ENCODE measurements at places on chromosomes 2 and 18. TPM values are rescaled to one million over a fixed set of nuclear protein-coding genes. Genes with fewer than 3 reads are reported as not detected.

The IL37 gene
- not detected for total RNA-seq

The ZAP70 gene
- 1.3 TPM for total RNA-seq

The EPB41L3 gene
- total RNA-seq, result 249 TPM

- DNase-seq, result no peak
Observed at GRCh38 chr2:141380008-141380979, 750.5 kb downstream of the LRP1B start.

The UGT1A8 gene
- not detected for total RNA-seq

DNA sequence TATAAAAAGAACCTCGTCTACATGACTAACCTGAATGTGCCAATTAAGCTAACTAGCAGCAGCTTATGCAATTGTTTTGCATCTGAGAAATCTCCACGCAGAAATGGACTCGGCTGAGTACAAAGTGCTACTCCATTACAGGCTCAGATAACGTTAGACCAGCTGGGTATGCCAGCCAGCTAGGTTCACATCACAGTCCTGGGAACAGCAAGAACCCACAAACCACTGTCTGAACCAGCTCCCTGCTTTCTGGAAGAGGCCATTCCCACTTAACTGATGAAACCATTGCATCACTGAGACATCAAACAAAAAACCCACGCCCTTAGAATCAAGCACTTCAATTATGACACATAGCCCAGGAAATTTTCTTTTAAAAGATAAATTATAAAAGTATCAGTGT, 202.7 kb downstream of the CYRIA start:
- DNase-seq, result no peak

DNA sequence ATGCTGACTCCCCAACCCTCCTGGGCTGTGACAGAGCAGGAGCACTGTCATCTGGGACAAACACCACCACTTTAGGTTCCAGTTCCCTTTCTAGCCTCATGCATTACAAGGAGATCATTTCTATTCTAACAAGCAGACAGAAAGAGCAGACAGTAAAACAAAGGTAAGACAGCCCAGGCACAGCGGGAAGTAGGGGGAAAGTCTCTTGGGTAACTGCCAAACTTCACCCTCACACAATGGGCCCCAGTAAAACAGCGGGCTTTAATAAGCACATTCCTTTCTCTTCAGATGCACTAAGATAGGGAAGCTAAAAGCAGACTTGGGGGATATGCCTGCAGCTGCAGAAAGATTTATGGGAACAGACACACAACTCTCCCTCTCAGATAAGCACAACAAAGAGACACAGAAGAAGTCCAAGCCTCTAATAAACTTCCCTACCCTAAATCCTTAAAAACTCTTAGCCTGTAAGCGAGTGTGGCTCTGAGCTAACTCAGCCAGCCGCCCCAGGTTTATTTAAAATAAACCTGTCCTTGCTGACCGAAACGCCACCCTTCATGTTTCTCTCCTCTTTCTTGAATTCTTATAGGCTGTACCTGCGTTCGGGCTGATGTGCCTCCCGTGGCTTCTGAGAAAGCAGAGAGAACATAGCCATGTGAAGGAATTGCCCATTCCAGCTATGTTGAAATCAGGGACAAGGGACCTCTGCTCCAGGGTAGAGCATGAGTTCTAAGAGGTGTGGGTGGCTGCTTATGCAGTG, 726.8 kb upstream of the DDX18 start:
- no peak for DNase-seq

GRCh38 chr18:75478996-75479880, 51.7 kb upstream of the SMIM21 start:
- DNase-seq, result no peak

GRCh38 chr2:232526372-232526941, 497 bp downstream of the CHRND start:
- DNase-seq, result no peak

DNA sequence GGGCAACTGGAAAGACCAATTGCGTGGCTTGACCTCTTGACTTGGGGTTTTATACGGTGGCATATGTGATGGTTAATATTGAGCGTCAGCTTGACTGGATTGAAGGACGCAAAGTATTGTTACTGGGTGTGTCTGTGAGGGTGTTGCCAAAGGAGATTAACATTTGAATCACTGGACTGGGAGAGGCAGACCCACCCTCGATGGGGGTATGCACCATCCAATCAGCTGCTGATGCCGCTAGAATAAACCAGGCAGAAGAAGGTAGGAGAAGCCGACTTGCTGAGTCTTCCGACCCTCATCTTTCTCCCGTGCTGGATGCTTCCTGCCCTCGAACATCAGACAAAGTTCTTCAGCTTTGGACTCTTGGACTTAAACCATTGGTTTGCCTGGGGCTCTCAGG, 34.2 kb upstream of the YPEL5 start:
- no peak for DNase-seq

- no peak for DNase-seq
Observed at GRCh38 chr2:12579018-12579417, 137.7 kb upstream of the TRIB2 start.

GRCh38 chr2:51263951-51264350, 232.0 kb upstream of the NRXN1 start:
- DNase-seq, result no peak

DNA sequence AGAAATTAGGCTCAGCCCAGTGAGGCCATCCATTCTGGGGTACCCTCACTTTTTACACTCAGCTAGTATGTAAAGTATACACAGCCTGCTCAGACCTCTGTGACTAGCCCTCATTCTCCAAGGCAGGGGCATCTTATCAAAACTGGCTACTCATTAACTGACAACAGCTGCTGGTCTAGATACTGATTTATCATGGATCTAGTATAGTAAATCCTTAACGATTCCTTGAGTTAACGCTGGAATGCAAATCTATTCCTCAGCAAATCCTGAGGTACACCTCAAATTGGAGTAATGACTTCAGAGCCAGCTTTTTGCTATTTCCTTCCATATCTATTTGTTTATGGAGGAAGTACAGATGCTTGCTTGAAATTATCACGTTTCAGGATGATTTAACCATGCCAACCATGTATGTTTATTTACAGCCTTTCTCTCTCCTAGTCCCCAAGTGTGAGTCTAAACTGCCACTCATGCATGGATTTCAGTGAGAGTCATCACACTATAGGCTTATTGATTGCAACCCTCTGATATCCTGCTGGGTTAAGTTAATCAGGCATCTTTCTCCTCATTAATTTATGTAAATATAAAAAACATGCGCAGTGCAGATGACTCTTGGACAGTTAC, 70.2 kb upstream of the DOK6 start:
- no peak for DNase-seq

GRCh38 chr2:2660789-2661355, 329.8 kb upstream of the MYT1L start:
- DNase-seq, result peak; percentile 71

GRCh38 chr2:119222863-119223520, 642 bp upstream of the STEAP3 start:
- no peak for DNase-seq

The UGT1A7 gene
- total RNA-seq, result 0.80 TPM

DNA sequence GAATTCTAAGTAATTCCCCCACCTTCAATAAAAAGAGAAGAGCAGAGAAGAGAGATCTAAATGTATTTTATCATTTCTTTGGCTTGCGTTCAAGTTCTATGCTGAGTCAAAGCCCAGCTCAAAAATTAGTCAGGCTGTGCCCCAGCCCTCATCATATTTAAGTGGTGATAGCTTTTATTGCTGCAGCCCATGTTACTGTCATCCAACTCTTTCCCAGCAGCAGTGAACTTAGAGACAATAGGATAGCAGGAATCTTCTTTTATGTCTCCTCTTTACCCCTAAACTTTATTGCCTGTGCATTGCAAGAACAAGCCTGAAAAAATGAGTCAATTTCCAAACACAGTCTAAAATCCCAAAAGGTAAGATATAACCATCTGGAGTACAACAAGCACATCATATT, 1599.3 kb upstream of the PIK3C3 start:
- DNase-seq, result no peak

GRCh38 chr2:27370816-27371620, 602 bp downstream of the SNX17 start:
- no peak for DNase-seq

The RNMT gene
- 23.2 TPM for total RNA-seq

GRCh38 chr2:211049321-211050018, 493.1 kb downstream of the CPS1 start:
- no peak for DNase-seq

- peak; percentile 98 for DNase-seq
Observed at GRCh38 chr2:186485871-186486650, at the start of gene ZC3H15. Gene ZC3H15 (plus strand): TSS chr2:186486260. CDS start chr2:186486383, 123 bp downstream.

The LANCL1 gene
- 32.8 TPM for total RNA-seq

The GTF2A1L gene
- not detected for total RNA-seq

The HOXD8 gene
- 13.3 TPM for total RNA-seq

GRCh38 chr2:10392951-10393639, 55.0 kb downstream of the ODC1 start:
- no peak for DNase-seq

The CHRNA1 gene
- total RNA-seq, result 0.22 TPM

The RGPD3 gene
- 0.42 TPM for total RNA-seq

DNA sequence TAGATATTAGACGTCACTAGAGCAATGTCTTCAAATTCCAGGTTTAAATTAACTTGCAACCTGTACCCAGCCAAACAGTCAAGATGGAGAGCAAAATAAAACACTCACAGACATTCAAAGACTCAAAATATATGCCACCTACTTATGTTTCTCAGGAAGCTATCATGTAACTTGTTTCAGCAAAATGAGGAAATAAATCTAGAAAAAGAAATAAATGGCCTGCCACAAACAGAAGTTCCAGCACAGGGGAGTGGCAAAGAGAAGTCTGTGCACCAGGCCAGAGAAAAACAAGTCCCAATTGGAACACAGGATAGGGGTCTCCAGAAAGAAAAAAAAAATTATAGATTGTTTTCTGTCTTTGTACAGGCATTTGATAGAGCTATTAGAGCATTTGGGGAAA, 96.7 kb downstream of the LRP2 start:
- no peak for DNase-seq

The AQP12B gene
- total RNA-seq, result not detected

The SCG2 gene
- total RNA-seq, result 0.19 TPM

- DNase-seq, result no peak
Observed at GRCh38 chr2:37566517-37566981, 104.9 kb downstream of the CDC42EP3 start.

The EPAS1 gene
- 717 TPM for total RNA-seq

- no peak for DNase-seq
Observed at GRCh38 chr2:762646-763045, 85.4 kb upstream of the TMEM18 start.

The AFF3 gene
- total RNA-seq, result 4.5 TPM

GRCh38 chr2:119111115-119111975, 47.2 kb downstream of the C1QL2 start:
- no peak for DNase-seq

- DNase-seq, result no peak
Observed at GRCh38 chr2:158912112-158912511, 56.3 kb upstream of the TANC1 start.

GRCh38 chr2:25671622-25672021, 1.8 kb downstream of the DTNB start:
- DNase-seq, result no peak

The RTKN gene
- total RNA-seq, result 11.3 TPM

DNA sequence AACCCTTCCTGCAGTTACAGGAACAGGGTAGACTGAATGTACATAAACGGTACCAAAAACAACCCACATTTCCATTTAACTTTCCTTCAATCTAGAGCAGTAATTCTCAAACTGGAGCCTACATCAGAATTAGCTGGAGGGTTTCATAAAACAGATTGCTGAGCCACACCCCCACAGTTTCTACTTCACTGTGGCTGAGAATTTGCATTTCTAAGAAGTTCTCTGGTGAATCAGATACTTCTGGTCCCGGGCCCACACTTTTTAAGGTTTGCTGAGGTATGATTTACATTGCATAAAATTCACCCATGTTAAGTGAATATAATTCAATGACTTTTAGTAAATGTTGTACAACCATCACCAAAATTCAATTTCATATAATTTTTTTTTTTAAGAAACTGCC, 113.7 kb downstream of the SRBD1 start:
- no peak for DNase-seq

The SPOPL gene
- total RNA-seq, result 19.9 TPM

The TPGS2 gene
- total RNA-seq, result 72.8 TPM

DNA sequence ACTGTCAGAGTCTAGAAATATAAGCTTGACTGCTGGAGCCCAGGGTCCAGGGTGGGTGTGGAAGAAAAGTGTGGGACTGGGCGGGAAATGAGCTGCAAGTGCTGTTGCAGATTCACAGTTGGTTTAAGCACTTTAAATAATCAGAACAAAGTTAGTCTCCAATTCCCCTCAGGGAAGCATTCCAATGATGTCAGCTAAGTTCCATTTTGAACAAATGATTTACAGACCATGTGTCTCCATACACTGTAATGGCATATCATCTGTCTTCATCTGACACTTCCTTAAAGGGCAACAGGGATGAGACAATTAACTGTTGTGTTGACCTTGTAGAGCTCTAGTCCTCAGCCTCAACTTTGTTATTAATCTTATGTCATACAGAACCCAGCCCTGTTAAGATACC, 31.5 kb upstream of the REG3A start:
- DNase-seq, result no peak

The CTIF gene
- total RNA-seq, result 196 TPM

GRCh38 chr2:32768387-32769174, 140.7 kb downstream of the TTC27 start:
- DNase-seq, result no peak

DNA sequence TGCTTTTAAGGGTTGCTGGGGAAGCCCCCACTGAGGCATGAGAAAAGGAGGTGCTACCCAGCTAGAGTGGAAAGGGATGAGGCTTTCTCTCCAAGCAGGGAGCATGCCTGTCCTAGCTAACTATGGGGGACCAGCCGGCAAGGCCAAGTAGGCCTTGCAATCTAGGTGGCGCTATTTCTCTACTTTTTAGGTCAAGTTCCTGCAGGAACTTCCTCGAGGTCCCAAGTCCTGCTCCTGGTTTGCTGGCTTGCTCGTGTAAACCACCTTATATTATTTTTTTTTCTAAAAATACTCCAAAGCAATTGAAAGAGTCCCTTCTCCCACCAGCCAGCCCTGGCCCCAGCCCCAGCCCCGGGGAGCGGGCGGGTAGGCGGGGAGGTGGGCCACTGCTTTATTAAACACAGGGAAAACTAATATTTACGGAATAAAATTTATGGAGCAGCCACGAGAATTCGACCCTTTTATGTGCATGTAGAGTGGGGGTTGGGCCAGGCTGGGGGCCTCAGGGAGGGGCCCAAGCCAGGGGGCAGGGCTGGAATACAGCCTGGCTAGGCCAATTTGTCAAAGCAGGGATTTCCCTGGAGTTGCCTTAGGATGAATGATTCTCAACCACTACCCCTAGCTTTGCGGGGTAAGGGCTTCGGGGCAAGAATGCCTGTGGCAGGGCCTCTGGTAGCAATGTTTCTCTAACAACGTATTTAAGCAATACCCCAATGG, 12.8 kb upstream of the IHH start:
- DNase-seq, result no peak

DNA sequence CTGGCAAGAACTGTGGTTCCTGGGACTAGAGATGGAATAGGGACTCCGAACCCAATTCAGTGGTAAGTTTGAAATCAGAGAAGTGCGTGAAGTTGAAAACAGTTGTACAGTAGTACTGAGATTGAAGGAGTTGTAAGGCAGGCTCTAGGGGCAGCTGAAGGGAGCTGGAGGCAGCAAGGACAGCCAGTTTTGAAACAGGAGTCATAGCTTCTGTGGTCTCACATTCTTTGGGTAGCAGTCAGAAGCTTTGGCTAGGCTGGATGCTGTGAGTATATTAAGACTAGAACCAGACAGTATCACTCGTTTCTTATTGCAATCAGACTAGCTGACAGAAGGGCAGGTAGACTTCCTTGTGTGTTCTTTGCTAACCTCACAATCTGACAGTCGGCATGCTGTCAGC, 64.5 kb upstream of the ADAM23 start:
- no peak for DNase-seq

- DNase-seq, result no peak
Observed at GRCh38 chr2:44850016-44850415, 91.5 kb upstream of the SIX3 start.

The TWIST2 gene
- 73.9 TPM for total RNA-seq

The TMEM169 gene
- total RNA-seq, result 0.45 TPM
